ENCODE measurements at places on chromosomes 12 and 14.

DNA sequence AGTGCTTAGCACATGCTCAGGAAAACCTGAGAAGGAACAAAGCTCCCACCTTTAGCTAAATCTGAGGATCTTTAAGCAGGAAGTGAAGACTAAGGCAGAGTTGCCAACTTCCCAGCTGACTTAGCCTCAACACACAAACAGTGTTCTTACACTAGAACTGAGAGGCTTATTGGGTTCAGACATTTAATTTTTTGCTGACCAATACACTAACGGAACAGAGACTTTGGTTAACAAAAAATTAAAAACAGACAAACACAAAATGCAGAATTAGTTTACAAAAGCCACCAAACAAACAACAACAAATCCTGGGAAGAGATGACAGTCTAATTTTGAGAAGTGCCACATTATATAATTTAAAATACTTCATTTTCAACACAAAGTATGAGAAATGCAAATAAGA, 1123.7 kb upstream of the ATXN7L3B start:
- no peak for DNase-seq

GRCh38 chr12:3537719-3538465, 46.9 kb downstream of the PRMT8 start:
- DNase-seq: no peak

DNA sequence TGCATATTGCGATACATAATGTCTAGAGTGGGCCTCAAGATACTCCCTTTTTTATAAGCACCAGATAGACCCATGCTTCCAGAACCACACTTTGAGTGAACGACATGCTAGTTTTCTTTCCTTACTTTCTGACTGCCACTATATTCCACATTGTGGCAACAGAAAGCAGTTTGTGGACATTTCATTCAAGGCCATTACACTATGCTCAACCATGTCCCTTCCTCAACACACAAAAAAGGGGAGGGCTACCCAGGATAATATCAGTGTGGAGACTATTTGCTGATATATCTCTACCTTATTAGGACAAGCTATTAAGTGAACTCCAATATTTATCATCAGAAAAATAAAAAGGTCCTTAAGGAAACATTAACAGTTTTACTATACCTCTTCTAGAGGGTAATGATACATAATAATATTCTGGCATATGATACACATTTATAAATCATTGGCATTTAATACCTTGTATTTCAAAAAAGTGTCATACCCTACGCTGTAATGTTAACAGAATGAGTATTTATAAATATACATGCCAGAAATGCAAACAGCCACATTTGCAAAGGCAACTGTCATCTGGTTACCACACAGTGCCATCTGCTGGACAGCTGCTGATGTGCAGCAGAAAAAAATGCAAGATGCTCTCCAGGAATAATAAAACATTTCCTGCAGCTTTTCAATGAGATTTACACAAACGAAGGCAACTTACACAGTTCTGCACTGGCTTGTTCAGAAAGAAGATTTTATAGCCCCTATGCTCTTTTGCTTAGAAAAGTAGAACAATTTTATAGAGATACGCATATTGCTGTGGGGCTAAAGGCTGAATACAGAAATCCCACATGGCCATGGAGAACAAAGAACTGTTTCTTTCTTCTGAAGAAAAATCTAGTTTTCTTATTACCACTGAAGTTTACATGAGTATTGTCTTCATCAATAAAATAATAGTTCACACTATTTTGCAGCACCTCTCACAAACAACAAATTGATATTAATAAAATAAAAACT, 182.2 kb upstream of the GRIP1 start:
- peak; percentile 3 for DNase-seq

DNA sequence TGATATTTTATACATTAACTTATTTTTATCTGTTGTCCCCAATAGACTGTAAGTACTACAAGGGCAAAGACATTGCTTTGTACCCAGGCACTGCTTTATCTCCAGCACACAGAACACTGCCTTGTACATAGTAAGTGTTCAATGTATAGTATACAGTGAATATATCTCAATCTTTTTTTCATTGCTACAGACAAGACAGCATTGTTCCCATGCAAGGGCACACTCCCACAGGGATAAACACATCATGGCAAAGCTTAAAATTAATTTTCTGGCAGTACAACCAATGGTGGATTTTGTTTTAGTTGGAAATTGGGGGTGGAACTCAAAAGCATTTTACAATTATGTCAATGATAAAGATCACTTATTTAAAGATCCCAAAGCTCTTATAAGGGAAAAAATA, 112.3 kb upstream of the EEA1 start:
- no peak for DNase-seq

DNA sequence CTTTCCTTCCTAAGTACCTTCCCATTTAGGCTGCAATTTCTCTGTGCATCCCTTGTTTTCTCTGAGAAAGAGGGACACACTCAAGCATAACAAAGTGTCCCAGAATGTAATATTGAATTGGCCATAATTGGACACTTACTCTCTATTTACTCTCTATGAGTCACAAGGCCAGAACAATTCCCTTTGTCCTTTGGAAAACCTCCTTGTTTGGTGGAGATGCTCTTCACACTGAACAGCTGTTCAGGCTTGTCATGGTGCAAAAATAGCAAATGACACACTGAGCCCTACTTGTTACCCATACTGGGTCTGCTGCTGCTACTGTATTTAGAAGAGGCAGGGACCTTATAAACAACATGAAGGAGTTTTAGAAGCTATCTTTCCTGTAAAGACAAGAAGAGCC, 1590.5 kb upstream of the TMEM132C start:
- no peak for DNase-seq

- no peak for DNase-seq
These were observed 94.2 kb downstream of the ETV6 start for GRCh38 chr12:11743423-11744409.

DNA sequence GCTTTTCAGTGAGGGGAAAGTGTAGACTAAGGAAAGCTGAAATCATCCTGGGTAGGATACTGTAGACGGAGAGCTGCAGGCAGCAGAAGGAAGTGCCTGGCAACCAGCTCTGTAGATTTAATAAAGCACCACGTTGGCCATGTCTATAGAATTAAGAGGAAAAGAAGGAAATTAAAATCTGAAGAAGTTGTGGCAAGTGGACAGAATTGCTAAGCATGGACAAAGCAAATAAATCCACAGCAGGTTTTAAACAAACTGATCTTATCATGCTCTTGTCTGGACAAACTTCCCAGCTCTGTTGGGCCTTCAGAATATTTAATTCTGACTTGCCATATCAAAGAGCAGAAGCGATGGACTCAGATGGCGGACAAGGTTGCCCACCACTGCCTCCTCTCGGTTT, 27.2 kb upstream of the EVL start:
- DNase-seq: no peak

GRCh38 chr12:123337070-123337469, 27.6 kb downstream of the SBNO1 start:
- no peak for DNase-seq

- no peak for DNase-seq
These were observed at the start of gene LRRC9 for GRCh38 chr14:59919570-59920377. LRRC9 (plus strand) TSS chr14:59920144.

DNA sequence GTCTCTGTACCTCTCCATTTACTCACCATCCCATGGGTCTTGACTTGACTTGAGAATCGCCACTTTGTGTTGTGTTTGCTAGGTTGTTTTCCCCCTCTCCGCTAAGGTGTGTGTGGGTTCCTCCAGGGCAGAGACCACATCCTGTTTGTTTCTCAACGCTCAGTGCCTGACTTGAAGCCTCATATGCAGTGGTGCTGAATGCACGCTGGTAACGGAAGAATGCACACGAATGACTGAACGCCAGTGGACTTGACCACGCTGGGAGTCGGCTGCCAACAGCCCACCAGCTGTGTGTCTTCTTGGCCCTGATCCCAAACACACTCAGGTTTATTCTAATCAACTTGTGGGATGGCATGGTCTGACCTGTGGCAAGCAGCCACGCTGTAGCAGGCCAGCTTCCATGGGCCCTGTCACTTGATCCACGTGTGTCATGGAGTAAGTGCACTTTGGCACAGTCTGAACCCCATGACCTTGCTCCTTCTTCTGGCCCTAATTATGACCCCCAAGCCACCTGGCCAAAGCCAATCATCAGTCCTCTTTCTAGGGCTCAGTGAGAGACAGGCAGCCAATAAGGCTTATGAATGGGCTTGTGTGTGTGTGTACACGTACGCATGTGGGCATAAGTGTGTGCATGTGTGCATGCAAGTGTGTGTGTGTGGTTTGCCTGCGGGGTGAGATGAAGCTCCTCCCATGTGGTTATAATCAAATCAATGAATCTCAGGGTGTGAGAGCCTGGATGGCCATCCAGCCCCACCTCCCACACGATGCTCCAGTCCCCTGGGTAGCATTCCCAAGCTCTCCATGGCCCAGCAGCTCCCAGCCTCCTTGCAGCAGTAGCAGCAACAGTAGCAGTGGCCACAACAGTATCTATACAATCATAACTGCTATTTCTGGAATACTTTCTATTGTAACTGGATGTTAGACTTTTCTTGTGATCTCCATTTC, 6.4 kb upstream of the TC2N start:
- DNase-seq: no peak

- no peak for DNase-seq
These were observed 148.7 kb downstream of the SMOC1 start for GRCh38 chr14:70027785-70028428.

- DNase-seq: no peak
These were observed 827 bp downstream of the ALDH2 start for GRCh38 chr12:111767362-111768158.

DNA sequence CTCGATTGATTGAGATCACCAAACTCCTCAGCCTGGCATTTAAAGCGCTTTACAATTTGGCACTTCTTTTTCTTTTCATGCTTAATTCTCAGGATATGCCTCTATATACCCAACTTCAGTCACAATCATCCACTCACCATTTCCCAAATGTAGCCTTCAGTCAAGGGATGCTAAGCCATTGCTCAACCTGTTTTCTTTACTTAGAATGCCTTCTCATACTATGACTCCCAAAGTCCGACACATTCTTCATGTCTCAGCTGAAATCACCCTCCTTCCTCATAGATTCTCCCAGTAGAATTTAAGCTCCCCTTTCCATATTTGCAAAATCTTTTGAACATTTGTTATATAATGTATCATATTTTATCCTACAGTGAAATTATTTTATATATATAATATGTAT, 467.0 kb downstream of the LRIG3 start:
- DNase-seq: no peak

DNA sequence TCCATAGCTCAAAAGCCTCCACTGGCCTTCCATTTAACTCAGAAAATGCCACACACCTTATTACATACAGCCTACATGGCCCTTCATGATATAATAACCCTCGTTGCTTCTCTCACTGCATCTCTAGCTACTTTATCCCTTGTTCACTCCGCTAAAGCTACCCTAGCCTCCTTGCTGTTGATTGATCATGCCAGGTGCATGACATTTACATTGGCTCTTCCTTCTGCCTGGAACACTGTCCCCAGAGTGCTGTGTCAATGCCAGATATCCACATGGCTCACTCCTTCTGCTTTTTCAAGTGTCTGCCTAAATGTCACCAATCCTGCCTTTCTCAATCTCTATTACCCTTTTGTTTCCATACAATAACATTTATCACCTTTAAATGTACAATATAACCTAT, 58.3 kb downstream of the CAND1 start:
- no peak for DNase-seq

GRCh38 chr12:123076604-123077297, 74.1 kb downstream of the PITPNM2 start:
- DNase-seq: no peak

DNA sequence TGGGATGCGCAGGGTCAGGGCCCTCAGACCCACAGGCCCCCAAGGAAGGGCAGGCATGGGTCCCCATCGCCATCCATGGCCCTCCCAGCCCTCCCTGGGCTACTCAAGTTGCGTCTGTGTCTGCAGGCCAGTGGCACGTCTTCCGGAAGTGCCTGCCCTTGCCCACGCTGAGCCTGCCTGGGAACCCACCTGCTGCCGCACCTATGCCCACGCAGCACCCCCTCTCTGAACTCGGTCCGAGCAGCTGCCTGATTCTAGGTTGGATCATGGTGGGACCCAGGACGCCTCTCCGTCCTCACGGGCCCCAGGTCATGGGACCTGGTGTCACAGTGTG, 182.8 kb downstream of the ADGRD1 start:
- no peak for DNase-seq

DNA sequence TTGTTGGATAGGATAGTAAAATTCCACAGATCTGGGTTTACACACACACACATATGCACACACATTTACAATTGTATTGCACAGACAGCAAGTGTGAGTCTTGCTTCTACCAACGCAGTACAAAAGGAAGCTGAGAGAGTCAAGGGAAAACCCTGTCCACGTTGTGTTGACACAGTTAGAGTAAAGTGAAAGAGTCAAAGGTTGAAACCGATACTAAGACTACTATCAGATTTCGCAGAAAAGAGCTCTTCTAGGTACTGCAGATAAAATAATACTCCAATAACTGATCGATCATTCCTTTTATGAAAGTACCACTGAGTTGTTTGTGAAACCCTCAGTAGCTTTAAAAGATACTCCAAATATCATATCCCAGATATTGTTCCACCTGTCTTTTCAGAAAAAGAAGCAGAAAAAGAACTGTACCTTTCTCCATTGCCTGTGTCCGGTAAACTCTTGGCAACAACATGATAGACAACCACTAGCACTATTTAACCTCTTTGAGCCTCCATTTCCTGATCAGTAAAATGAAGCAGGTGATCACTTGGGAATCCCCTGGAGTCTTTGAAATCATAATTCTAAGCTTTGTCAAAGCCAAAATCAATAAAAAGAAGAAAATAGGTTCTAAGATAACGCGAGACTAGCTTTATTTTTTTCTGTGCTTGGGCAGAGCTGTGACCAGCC, 224.6 kb upstream of the FOXN3 start:
- DNase-seq: no peak

DNA sequence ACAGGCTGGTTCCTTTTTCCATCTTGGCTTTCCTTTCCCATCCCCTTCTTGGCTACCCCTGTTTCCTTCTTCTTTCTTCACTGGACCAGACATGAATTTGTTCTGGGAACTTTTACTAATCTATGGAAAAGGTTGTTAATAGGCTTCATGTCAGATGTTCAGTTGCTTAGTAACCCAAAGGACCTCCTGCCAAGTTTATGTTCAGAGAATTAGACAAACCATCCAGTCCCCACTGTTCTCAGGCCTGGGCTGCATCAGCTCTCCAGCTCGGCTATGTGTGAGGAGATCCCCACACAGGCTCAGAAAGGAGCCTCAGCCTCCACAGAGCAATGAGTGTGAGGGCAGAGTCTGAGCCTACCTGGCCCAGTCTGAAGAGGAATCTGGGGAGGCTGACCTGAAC, 78.0 kb downstream of the AKAP6 start:
- DNase-seq: no peak

- DNase-seq: no peak
These were observed 33.6 kb downstream of the KCNA1 start for GRCh38 chr12:4943067-4943937.

GRCh38 chr14:37172936-37173614, 669 bp upstream of the SLC25A21 start:
- DNase-seq: no peak

DNA sequence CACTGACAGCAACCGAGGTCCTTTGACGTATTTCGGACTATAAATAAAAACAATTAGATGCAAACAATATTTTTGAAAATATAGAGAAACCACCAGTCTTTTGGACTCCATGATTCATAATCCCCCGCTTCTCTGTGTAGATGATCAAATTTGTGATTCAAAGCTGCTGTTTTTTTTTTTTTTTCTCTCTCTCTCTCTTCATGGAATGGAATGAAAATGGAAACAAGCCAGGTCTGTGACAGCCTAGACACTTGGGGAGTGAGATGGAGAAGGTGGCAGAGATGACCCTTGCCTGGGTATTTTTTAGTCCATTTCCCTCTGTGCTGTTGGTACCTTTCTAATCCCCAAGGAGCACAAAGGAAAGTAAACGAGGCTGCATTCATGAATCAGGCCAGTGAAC, 248.5 kb downstream of the GLT1D1 start:
- no peak for DNase-seq

Data from GM04503 (cell line).